AG09309 (cell line): ENCODE measurements at places on chromosomes 7 and 10.
A peak's percentile ranks its signal among the peaks of the same experiment; 100 is the strongest.

- no peak for DNase-seq
Observed at GRCh38 chr10:93090619-93091018, 16.9 kb downstream of the CYP26A1 start.

- no peak for DNase-seq
Observed at GRCh38 chr10:124090601-124091209, 2.7 kb downstream of the CHST15 start.

- peak; percentile 93 for DNase-seq
Observed at GRCh38 chr7:117098457-117098856, 145.2 kb downstream of the ST7 start.

DNA sequence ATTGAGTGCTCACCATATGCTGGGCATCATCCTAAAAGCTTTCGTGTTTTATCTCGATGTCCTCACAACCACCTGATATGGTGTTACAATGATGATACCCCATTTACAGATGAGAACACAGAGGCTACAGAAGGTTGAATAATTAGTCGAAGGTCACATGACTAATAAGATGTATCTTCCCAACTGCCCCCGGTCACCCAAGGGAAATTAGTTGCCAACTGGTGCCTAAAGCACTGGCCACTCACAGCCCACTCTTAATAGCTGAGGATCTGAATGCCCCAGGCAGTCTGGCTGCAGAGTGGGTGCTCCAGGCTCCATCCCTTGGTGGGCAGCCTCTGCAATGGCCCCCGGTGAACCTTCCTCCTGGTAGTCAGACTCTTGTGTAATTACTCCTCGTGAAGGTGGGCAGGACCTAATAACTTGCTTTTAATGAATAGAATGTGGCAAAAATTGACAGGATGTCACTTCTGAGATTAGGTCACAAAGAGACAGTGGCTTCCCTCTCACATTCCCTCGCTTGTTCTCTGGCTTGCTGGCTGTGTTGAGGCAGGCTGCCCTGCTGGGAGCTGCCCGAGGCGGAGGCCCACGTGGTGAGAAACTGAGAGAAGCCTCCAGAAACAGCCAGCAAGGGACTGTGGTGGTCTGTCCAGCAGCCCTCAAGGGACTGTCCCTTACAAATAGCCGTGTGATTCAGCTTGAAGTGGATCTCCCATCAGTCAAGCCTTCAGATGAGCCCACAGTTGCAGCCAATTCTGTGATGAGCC lies 109.4 kb downstream of the ARHGAP22 start:
- DNase-seq, result no peak

DNA sequence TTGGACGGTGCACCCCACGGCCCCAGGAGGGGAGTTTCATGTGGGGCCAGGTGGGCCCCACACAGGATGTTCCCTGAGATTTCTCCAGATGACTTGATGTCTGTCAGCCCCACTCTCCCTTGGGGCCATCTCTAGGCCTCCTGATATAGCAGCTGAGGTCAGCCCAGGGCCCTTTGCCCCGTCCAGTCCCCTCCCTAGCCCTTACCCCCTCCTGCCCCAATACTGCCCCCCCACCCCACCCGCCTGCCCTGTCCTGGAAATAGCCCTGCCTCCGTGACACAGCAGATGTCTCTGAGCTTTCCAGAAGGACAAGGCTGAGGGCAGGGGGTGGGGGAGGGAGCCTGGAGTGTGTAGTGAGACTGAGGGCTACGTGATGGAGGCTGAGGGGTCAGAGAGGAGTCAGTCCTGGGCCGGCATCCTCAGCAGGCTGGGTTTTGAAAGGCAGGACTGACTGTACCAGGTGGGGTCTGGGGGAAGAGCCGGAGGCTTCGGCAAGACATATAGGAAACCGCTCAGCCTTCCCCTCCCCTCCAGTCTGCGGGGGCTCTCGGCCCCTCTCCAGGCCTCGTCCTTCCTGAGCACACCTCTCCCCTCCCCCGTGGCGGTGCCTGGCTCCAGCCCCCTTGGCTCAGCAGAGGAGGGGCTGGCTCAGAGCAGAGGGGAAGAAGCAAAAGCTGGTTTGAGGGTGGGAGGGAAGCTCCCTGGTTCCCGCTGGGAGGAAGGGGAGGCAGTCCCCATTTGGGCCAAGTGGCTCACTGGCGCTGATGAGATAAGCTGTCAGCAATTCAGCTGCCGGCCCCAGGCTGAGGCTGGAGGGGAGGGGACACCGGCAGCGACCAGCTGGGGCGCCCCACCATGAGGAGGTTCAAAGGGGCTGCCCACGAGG lies 2.0 kb downstream of the FLNC start:
- DNase-seq, result no peak

GRCh38 chr10:66877361-66877760 lies 48.5 kb upstream of the LRRTM3 start:
- no peak for DNase-seq
